WTC11 (cell line): ENCODE measurements at places on chromosomes 1 and 21. TPM values are rescaled to one million over a fixed set of nuclear protein-coding genes. Genes with fewer than 3 reads are reported as not detected.

GRCh38 chr1:170539154-170539553 lies 7.2 kb downstream of the GORAB start:
- no peak for DNase-seq

Gene SLC45A1
- total RNA-seq = 2.0 to 2.3 TPM (median 2.3 TPM) in 3 replicates

Gene NCF2
- 0.25 to 0.52 TPM (median 0.41 TPM) in 3 replicates for total RNA-seq

- peak; percentile 73 for DNase-seq
Measured at GRCh38 chr21:33196941-33197374, 32.8 kb upstream of the IFNAR2 start.

DNA sequence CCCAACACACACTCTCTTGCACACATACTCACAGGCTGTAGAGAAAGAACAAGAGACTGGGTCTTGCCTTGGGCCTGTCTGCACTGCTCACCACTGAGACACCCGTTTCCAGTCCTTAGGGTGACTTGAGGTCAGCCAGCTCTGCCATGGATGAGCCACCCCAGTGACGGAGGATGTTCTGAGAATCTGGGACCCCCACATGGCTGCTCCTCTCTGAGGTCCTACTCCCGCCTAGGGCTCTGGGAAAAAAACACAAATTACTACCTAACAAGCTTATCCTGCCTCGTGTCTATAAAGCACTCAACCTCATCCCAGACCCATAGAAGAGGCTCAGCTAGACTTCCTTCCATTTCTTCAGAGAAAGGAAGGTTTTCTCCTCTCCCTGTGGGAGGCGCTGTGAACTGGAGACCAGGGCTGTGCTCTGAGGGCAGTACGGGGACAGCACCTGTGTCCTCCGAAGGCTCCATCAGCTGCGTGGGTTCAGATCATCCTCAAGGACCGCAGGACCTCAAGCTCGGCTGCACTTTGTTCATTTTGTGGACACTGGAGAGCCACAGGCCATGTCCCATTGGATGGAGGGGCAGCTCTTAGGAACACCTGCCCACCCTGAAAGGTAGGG lies 4.3 kb upstream of the CLEC20A start:
- DNase-seq = peak; percentile 41

GRCh38 chr1:32020339-32020738 lies 6.7 kb downstream of the KHDRBS1 start:
- DNase-seq = no peak

Gene TNNI3K
- total RNA-seq = 0.07 to 0.41 TPM in 2 of 3 replicates, not detected in the other

Gene TMEM269
- 0.57 to 0.85 TPM (median 0.73 TPM) in 3 replicates for total RNA-seq

GRCh38 chr1:230972855-230973271 lies 5.8 kb downstream of the TTC13 start:
- DNase-seq = no peak

DNA sequence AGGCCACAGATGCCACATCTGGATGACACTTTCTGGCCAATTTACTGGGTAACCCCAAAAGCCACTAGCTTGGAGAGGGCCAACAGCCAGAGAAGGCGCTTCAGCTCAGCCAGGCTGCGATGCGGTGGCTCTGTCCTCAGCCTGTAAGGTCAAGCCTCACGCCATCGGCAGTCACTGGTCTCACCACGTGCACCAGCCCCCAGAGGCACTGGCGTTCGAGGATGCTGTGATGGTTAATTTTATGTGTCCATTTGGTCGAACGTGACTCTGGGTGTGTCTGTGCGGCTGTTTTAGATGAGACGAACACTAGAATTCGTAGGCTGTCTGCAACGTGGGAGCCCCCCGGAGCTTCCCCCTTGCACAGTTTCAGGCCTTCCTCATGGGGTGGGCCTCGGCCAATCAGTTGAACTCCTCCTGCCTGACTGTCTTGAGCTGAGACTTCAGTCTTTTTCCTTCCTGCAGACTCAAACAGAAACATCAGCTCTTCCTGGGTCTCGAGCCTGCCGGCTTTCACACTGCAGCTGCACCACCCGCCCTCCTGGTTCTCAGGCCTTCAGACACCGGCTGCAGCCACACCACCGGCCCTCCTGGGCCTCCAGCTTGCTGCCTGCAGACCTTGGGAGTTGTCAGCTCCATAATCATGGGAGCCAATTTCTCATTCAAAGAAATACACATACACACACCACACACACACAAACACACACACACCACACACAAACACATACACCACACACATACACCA lies 41.6 kb upstream of the SLC45A1 start:
- no peak for DNase-seq

GRCh38 chr1:66050633-66051032 lies 257.9 kb downstream of the PDE4B start:
- no peak for DNase-seq

GRCh38 chr1:198529414-198529813 lies 11.1 kb downstream of the ATP6V1G3 start:
- no peak for DNase-seq

GRCh38 chr1:91345395-91346005 lies 59.1 kb downstream of the HFM1 start:
- no peak for DNase-seq

Gene TMOD4
- 0.66 to 0.82 TPM (median 0.79 TPM) in 3 replicates for total RNA-seq

GRCh38 chr1:20790785-20791184 lies 3.7 kb upstream of the HP1BP3 start:
- no peak for DNase-seq

Gene STXBP3
- 26.1 to 30.2 TPM (median 26.5 TPM) in 3 replicates for total RNA-seq

DNA sequence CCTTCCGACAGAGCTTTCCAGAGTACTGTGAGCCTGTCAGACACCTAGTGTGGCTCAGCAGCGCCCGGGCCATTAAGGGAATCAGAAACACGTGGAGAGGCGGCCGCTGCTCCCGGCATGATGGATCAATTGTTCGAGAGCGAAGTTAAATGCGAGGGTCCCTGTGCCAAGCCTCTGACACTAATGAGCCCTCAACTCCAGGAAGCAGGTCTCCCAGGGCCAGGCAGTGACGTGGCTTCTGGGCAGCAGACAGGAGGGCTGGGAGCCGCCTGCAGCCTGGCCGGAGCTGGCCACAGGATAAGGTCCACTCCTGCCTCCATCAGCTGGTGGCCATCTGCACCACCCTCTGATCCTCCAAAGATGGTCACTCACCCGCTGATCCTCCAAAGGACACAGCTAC lies 67.5 kb upstream of the CLDN14 start:
- no peak for DNase-seq

Gene ZNF648
- total RNA-seq = 0.17 to 0.46 TPM (median 0.27 TPM) in 3 replicates

DNA sequence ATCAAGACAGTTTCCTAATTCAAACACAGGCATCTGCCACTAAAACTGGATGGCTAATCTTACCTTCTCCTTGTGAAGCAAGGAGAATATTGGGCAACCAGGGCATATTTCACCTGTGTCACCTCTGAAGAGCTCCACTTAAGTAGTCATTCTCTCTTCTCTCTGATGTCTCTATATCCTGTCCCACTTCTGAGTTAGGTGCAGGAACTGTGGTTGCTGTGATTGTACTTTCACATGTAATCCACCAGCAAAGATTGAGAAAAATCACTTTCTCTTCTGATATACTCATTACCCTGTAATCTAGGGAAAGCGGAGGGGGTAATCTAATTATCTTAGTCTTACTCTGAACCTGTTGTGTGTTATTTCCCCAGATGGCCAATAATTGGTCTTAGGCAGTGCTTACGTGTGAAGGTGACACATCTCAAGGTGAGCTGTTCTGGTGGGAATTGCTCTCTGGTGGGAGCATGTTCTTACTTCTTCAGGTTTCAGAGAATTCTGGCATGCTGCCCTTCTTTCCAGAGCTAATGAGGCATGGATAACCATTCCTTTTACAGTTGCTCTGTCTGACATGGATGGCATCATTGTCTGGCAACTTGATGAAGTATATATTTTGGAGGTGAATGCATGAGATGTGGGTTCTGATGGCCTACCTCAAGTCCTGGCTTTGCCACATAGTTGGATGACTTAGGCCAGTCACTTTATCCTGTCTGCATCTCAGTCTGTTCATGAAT lies 12.0 kb downstream of the XCL2 start:
- no peak for DNase-seq
